SW 1271 (cell line): ENCODE measurements at places on chromosomes 7 and 10.
A peak's percentile ranks its signal among the peaks of the same experiment; 100 is the strongest.

DNA sequence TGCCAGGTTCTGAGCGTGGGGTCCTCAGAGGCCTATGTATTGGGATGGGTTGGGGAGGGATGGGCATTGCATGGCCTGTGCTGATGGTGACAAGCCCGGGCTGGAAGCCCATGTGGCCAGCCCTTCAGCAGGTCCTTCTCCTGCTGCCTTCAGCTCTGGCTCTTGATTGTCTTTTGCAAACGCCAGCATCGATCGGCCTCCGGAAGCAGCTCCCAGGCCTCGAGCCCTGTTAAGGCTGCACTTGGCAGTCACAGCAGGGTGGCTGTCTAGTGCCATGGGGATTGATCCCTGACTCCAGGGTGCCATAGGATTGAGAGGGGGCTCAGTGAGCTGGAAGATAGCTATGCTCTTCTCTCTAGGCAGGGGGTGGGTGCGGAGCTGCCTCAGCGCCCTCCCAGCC, 51.4 kb downstream of the CDH23 start:
- no peak for DNase-seq

GRCh38 chr7:79608005-79608404, 154.5 kb upstream of the MAGI2 start:
- no peak for DNase-seq

DNA sequence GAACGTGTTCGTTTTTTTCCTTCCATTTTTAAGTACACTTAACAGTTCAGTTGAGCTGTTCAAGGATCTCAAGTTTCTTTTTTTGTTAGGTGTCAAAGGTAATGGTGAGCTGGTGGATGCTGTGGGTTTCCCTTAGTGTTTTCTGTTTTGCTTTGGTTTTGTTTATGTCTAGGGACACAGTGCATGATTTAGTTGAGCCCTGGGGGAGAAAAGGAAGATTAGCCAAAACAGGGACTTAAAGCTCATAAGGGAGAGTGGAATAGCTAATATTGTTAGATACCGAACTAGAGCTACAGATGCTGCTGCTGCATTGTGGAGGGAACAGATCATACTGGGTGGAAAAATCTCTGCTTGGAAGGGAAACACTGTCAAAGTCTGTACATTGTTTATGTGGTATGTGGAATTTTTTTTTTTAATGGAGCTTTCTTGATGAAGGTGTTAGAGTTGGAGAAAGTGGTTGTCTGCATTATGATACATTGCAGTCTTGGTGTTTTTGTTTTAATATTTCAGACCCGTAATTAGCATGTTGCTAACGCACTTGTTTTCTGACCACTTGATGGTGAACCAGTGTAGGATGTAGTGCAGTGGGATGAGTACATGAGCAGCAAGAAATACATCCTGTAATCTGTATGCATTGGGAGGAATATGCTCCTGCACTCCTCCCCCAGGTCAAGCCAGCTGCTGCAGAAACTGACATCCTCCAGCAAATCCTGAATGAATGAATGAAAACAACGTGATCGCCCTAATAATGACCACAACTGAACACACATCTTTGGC, 2.1 kb downstream of the GLCCI1 start:
- DNase-seq = no peak

DNA sequence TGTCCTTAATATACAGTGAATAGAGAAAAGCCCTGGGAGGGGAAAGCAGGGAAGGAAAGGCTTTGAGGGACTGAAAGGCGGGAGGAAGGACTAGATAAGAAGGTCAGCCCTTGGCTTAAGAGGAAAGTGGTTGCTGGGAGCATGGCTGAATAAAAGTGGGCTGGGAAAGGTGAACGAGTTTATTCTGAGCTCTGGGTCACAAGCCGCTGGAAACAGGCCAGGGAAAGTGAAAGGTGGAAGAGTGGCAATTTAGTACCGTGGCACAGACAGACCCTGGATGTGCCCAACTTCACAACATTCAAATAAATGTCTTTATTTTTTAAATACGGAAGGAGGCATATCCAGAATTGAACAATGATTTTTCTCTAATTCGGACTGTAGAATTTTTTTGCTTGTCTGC, 39.7 kb downstream of the TAC1 start:
- no peak for DNase-seq

GRCh38 chr10:16559236-16559773, 37.6 kb upstream of the C1QL3 start:
- DNase-seq = no peak

GRCh38 chr10:97319671-97320479, 804 bp downstream of the FRAT1 start:
- DNase-seq = no peak

DNA sequence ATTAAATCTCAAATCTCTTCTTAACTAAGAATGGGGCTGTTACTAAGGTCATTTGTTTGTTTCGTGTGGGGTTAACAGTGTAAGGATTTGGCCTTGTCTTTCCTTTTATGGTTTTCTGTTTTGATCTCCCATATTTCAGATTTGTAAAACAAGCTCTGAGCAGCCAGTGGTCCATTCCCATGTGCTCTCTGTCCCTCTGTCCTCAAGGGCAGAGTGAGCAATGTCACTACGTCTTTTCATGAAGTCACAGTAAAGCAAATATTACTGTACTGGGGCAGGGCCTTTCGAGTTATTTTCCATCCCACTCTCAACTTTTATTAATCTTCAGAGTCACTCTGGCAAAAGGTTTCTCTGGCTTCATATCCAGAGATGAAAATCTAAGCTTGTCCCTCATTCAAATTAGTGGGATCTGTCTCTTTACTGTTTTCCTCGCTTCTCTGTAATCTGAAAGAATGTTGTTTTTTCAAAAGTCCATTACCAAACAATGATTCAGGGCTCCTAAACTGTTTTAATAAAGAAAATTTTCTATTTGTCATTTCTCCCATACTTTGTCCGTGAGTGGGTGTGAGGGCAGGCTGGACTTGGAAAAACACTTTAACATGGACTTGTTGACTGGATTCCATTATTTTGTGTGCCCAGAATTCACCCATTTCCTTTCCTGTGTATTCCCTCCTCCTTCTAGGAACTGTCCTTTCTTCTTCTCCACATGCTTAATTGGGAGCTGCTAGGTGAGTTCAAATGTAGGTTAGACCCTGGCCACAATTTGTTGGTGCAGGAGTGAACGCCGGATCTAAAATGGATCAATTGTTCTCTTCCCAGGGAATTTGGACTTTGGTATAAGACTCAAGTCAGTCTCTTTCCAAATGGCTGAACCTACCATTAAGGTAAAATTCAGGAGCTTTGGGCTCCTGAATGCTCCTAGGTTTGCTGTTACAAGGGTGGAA, 42.1 kb upstream of the NAMPT start:
- no peak for DNase-seq

GRCh38 chr7:119963654-119964053, 309.3 kb upstream of the KCND2 start:
- DNase-seq = no peak

DNA sequence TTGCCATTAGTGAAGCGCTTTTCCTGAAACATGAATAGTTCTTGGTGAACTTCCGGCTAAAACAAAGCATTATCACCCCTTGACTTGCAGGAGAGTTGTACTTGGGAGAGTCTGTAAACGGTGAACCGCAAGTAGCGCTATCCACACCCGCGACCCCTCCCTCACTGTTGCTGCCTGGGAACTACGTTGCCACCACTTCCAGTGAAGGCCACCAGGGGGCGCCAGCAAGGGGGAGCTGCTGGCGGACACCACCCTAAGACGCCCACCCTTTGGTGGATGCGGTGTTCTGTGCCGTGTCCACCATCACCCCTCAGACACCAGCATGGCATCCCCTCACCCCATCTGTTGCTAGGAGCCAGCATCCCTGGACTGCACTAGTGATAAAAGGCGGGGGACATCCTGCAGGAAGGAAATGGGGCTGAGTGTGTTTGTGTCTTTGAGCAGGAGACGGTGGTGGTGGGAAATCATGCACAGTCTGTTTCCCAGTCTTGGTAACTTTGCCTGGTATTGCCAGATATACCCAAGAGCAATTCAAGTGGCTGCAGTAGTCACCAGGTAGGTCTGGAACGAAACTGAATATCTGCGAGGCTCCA, 298.2 kb downstream of the FRMD4A start:
- no peak for DNase-seq

- DNase-seq = no peak
Observed at GRCh38 chr10:80924063-80924952, 386.6 kb downstream of the SH2D4B start.

DNA sequence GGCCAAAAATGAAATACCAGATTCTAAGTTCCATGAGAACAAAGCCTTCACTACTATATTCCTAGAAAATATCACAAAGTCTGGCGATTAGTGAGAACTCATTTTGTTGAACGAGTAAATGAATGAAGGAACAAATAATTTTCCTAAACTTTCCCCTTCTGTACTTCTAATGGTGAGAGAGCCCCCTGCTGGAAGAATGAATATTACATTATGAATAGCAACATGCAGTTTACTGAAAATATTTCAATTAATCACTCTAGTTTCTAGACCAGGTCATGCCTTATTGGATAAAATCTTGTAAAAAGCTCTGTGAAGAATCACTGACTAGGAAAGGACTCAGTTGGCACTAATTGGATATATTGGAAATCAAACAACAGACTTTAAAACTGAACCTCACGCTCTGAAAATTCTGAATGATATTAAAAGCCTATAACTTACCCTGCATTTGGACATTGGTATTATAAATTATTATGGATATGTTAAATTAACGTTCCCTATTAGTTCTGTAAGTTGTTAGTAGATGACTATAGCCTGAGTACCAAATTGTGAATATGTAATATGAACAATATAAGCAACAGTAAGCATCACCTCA, 32.4 kb upstream of the MTPN start:
- peak; percentile 13 for DNase-seq

GRCh38 chr7:140364819-140365218, 33.5 kb downstream of the SLC37A3 start:
- no peak for DNase-seq

- DNase-seq = peak; percentile 54
Observed at GRCh38 chr10:34580643-34581042, 234.5 kb downstream of the PARD3 start.

DNA sequence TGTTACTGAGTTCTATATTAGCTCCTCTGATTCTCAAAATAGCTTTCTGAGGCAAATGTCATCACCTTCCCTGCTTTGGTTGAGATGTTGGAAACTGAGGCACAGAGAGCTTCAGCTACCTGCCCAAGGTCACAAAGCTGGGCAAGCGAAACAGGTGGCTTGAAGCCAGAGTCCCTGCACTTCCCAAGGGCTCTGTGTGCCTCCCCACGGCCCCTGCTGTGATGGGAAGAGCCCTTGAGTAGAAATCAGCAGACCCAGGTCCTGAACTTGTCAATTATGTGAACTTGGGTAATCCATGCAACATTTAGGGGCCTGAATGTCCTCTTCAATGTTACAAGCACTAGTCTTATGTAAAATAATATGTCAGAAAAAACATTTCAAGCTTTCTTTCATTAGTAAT, 327.3 kb upstream of the PODXL start:
- no peak for DNase-seq

DNA sequence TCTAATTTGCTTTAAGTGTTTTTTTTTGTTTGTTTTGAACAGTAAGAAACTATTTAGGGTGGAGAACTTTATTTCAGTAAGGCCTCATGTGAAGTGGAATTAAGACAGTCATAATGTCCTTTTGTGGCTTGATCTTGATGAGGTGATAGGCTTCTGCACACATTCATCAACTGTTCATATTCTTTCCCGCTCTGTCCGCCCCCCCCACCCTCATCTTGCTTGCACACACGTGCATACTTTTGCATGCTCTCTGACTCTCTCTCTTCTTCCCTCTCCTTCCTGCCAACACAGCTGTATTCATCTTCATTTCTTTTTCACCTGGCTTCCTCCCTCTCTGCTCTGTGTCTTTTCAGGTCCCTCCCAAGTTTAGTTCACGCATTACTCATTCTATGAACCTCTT, 429.6 kb downstream of the AUTS2 start:
- no peak for DNase-seq

GRCh38 chr7:37557571-37558209, 109.0 kb upstream of the ELMO1 start:
- no peak for DNase-seq

GRCh38 chr10:130049987-130050386, 60.6 kb downstream of the C10orf143 start:
- DNase-seq = no peak

DNA sequence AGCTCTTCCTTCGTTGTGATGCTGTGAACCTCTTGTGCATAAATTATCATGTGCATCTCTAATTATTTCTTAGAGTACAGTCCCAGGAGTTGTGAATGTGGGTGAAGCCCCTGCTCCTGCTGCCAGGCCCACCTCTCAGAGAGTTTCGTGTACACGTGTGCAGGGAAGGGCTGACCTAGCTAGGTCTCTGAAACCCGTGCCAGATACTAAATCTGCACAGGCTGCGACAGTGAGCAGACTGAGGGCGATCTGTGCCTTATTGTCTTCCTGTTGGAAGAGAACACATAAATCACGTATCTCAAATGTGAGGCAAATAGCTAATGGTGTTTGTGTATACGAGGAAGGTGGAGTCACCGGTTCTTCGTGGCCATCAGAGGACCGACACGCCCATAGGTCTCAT, 71.8 kb upstream of the DNAJB6 start:
- DNase-seq = no peak

DNA sequence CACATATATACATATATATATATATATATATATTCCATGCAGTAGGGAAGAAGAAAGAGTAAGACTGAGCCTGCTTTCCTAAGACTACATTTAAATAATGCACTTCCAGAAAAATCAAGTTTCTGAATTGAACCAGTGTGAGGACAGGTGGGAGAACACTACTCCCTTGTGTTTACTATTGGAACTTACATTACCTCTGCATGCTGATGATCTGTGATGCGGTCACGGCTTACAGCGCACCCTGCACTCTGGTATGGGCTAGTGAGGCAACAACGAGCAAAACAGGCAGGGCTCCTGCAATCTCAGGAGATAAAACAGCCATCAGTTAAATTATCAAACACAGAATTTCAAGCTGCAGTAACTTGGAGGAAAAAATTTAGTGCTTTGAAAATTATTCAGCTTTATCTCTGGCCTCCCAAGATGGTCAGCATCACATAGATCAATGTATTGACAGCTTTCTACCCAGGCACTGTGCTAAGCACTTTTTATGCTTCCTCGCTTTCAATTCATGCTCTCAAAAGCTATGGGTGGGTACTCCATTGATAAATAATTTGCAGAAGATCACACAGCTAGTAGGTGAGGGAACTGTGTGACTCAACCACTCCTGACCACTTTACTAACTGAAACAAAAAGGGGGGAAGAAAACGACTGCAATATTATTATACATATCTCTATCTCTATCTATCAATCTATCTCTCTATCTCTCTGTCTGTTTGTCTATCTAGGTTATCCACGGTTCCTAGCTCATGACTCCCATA, 20.5 kb upstream of the SLC16A12 start:
- DNase-seq = peak; percentile 7

GRCh38 chr10:132099389-132100090, 33.8 kb downstream of the JAKMIP3 start:
- no peak for DNase-seq

- DNase-seq = peak; percentile 21
Observed at GRCh38 chr7:44244282-44244681, 43.5 kb downstream of the YKT6 start.

DNA sequence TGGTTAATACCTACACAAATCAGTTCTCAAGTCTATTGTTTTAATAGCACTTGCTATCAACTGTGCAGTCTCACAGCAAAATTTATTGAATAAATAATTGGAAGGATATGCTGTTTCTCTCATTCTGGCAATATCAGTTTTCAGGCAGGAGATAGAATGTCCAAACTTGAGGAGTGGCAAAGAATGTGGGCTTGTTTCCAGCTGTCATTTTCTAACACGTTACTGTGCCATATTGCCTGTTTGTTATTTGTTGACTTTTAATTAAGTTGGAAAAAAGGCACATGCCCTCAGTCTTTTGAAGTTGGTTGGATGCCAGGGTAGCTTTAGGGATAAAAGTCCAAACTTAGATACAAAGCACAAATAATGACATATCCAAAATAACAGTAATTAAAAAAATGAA, 52.2 kb downstream of the MAGI2 start:
- no peak for DNase-seq
